ENCODE measurements at places on chromosomes 7 and 10. TPM values are rescaled to one million over a fixed set of nuclear protein-coding genes. Genes with fewer than 3 reads are reported as not detected.
A peak's percentile ranks its signal among the peaks of the same experiment; 100 is the strongest.

GRCh38 chr7:14551310-14551709 is 351.2 kb downstream of the DGKB start:
- no peak overlapping the region for H3K27ac ChIP-seq
- no peak overlapping the region for H3K4me3 ChIP-seq
- no peak for DNase-seq

GRCh38 chr7:95630702-95631458 is 34.6 kb upstream of the PDK4 start:
- H3K27me3 ChIP-seq, result no peaks in the 10 kb centered on the region
- H3K4me1 ChIP-seq, result no peaks in the 10 kb centered on the region
- H3K27ac ChIP-seq, result no peak overlapping the region

GRCh38 chr7:135428879-135429278 is 81.0 kb downstream of the CNOT4 start:
- no peaks in the 10 kb centered on the region for H3K27me3 ChIP-seq
- H3K4me1 ChIP-seq, result no peaks in the 10 kb centered on the region
- H3K27ac ChIP-seq, result no peak overlapping the region
- H3K36me3 ChIP-seq, result peaks cover 8% of the 10 kb centered on the region

The OPN1SW gene
- not detected for total RNA-seq

The NPY4R gene
- total RNA-seq, result not detected

GRCh38 chr7:127504715-127505114 is 80.7 kb downstream of the GCC1 start:
- no peaks in the 10 kb centered on the region for H3K36me3 ChIP-seq
- H3K4me3 ChIP-seq, result no peak overlapping the region
- peaks cover 7% of the 10 kb centered on the region for H3K27me3 ChIP-seq
- DNase-seq, result peak; percentile 48

DNA sequence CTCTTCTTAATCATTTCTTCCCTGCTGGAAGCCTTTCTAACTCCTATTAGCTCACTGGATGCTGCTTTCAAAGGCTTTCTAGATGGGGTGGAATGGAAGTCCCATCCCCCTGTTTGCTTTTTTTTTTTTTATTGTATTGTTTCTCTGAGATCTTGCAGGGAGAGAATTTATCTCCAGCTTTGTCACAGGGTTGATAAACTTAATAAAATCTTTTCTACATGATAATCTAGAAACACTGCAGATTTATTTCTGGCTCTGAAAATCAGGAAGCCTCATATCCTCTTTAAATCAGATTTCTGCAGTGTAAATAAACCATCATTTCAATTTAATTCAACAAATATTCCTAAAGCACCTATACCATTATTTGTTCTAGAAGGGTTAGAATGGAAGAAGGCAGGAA is 37.2 kb upstream of the CHCHD3 start:
- peaks cover 5% of the 10 kb centered on the region for H3K27me3 ChIP-seq
- H3K36me3 ChIP-seq, result no peaks in the 10 kb centered on the region
- DNase-seq, result no peak
- H3K27ac ChIP-seq, result no peak overlapping the region

- H3K27me3 ChIP-seq, result no peaks in the 10 kb centered on the region
- H3K36me3 ChIP-seq, result no peaks in the 10 kb centered on the region
- H3K4me1 ChIP-seq, result no peaks in the 10 kb centered on the region
- no peak overlapping the region for H3K27ac ChIP-seq
Measured at GRCh38 chr10:49647985-49648795, 31.3 kb upstream of the C10orf53 start.

The CRPPA gene
- total RNA-seq, result 9.3 TPM

DNA sequence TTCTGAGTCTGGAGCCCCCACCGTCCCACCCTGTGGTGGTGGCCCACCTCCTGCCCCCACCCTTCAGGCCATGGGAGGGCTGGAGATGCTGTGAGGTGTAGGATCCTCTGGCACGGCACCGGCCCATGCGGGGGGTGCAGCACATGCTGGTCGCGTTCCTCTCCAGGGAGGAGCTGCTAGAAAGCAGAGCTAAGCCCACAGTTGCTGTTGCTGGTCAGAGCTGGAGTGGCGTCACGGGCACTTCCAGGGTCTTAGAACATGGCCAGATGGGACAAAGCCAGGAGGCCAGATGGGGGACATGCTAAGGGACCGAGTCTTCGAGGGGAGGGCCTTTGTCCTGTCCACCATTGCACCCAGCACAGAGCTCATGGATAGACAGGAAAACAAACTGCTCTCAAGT is 21.6 kb downstream of the AGAP3 start:
- no peak overlapping the region for H3K27ac ChIP-seq
- no peak overlapping the region for H3K4me3 ChIP-seq
- no peak for DNase-seq
- no peaks in the 10 kb centered on the region for H3K4me1 ChIP-seq
- H3K27me3 ChIP-seq, result no peaks in the 10 kb centered on the region

The TAX1BP1 gene
- total RNA-seq, result 79.6 TPM

The CHST3 gene
- 10.4 TPM for total RNA-seq

- H3K4me1 ChIP-seq, result no peaks in the 10 kb centered on the region
- H3K27ac ChIP-seq, result no peak overlapping the region
- no peak for DNase-seq
- H3K27me3 ChIP-seq, result no peaks in the 10 kb centered on the region
Measured at GRCh38 chr10:132655735-132656134, 118.1 kb downstream of the INPP5A start.

DNA sequence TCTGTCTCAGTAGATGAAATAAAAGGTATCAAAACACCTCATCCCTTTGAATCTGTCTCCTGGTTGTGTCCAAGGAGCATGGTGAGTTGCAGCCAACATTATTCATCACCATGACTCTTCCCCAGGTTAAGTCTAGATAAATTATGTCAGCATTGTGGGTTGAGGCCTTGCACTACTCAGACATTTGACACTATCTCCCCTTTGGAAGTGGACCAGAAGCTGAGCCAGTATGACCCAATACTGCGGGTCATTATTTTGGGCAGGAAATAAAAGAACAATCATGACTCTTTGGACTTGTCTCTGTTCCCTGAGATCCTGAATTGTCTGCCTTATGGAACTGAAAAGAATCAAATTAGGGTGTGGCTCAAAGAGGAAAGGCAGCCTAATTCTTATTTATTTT is 168.2 kb upstream of the FAM171A1 start:
- H3K36me3 ChIP-seq, result no peaks in the 10 kb centered on the region
- no peaks in the 10 kb centered on the region for H3K4me1 ChIP-seq
- H3K4me3 ChIP-seq, result no peak overlapping the region
- no peaks in the 10 kb centered on the region for H3K27me3 ChIP-seq
- no peak for DNase-seq

The FAM25C gene
- not detected for total RNA-seq

GRCh38 chr10:86632951-86633350 is 21.4 kb upstream of the OPN4 start:
- H3K36me3 ChIP-seq, result no peaks in the 10 kb centered on the region
- no peaks in the 10 kb centered on the region for H3K4me1 ChIP-seq
- no peak overlapping the region for H3K27ac ChIP-seq
- H3K27me3 ChIP-seq, result no peaks in the 10 kb centered on the region

All from SJCRH30 (cell line).